Central memory CD8-positive, alpha-beta T cell (primary cell): ENCODE measurements at places on chromosomes 5 and 9.

DNA sequence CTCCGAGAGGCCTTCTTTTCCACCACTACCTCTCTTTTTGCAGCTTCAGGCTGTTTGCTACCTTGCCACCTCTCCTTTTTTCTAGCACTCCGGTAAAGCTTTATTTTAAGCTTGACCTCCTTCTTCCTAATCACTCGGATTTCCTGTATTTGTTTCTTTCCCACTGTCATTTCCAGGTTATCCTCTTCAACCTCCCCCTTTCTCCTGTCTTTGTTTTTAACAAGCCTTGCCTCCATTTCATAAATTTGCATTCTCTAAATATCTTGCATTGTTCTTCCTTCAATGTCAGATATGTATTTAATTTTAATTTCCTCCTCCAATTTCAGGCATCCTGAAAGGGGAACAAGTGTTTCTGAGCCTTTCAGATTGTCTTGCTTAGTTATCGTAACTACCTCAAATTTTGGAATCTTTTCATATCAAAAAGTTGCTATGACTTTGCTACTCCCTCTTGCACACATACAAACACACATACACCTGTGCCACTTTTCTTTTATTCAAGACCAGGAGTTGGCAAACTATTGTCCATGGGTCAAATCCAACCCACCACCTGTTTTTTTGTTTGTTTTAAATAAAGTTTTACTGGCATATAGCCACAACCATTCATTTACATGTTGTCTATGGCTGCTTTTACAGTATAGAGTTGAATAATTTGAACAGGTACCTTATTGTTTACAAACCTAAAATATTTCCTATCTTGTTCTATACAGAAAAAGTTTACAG, 22.7 kb downstream of the DPYSL3 start:
- H3K27me3 ChIP-seq: peaks cover 69% of the 10 kb centered on the region
- no peak overlapping the region for H3K27ac ChIP-seq
- no peaks in the 10 kb centered on the region for H3K4me1 ChIP-seq
- H3K36me3 ChIP-seq: no peaks in the 10 kb centered on the region
- no peak for DNase-seq

DNA sequence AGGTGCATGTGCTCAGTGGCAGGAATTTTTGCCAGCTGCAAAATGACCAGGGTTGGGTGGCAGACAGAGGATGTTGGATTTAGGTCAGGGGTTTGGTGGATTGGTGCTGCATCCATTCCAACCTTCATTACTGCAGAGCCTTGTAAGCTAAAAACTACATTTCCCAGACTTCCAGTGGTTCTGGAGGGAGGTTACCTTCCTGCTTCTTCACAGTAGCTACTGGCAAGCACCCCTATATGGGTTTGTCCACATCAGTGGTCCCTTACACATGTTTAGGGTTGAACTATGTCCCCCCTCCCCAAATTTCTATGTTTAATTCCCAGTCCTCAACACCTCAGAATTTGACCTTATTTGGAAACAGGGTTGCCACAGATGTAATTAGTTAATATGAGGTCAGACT, 20.7 kb upstream of the IL17B start:
- peaks cover 32% of the 10 kb centered on the region for H3K27me3 ChIP-seq
- no peaks in the 10 kb centered on the region for H3K36me3 ChIP-seq
- H3K27ac ChIP-seq: no peak overlapping the region
- H3K4me1 ChIP-seq: no peaks in the 10 kb centered on the region
- H3K4me3 ChIP-seq: no peak overlapping the region

DNA sequence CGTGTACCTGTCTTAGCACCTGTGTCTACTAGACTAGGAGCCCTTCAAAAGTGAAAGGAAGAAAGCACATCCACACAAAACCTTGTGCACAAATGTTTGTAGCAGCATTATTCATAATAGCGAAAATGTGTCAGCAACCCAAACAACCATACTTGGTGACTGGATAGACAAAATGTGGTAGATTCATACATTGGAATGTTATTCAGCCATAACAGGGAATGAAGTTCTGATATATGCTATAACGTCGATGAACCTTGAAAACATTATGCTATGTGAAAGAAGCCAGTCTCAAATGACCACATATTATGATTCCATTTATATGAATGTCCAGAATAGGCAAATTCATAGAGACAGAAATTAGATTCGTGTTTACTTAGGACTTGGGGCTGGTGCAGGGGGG, 57.8 kb upstream of the LARP1 start:
- H3K4me1 ChIP-seq: no peaks in the 10 kb centered on the region
- no peak for DNase-seq
- H3K27me3 ChIP-seq: peaks cover 39% of the 10 kb centered on the region
- no peak overlapping the region for H3K4me3 ChIP-seq

- H3K27me3 ChIP-seq: peaks cover 16% of the 10 kb centered on the region
- no peak overlapping the region for H3K4me3 ChIP-seq
- H3K36me3 ChIP-seq: no peaks in the 10 kb centered on the region
These were observed 94.0 kb downstream of the ACTL7B start for GRCh38 chr9:108761655-108762347.

DNA sequence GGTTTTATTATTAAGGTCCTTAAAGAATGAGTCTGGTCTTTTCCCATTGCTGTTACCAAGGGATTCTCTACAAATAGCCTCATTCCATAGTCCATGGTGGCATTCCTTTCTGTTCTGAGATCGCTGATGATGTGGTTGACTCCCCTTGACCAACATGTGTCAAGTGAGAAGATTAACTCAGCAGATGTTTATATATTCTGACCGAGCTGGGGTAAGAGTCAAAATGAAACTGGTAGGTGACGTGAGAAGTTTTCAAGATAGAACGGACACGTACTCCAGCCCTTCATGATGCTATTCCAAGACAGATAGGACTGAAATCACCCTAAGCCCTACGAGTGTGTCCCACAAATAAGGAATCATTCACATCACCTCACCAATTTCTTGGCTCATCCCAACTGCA, 155.5 kb upstream of the WWC1 start:
- no peak overlapping the region for H3K27ac ChIP-seq
- peaks cover 42% of the 10 kb centered on the region for H3K27me3 ChIP-seq
- H3K36me3 ChIP-seq: peaks cover under 1% of the 10 kb centered on the region
- no peak for DNase-seq
- peaks cover 6% of the 10 kb centered on the region for H3K4me1 ChIP-seq
- H3K4me3 ChIP-seq: no peak overlapping the region

DNA sequence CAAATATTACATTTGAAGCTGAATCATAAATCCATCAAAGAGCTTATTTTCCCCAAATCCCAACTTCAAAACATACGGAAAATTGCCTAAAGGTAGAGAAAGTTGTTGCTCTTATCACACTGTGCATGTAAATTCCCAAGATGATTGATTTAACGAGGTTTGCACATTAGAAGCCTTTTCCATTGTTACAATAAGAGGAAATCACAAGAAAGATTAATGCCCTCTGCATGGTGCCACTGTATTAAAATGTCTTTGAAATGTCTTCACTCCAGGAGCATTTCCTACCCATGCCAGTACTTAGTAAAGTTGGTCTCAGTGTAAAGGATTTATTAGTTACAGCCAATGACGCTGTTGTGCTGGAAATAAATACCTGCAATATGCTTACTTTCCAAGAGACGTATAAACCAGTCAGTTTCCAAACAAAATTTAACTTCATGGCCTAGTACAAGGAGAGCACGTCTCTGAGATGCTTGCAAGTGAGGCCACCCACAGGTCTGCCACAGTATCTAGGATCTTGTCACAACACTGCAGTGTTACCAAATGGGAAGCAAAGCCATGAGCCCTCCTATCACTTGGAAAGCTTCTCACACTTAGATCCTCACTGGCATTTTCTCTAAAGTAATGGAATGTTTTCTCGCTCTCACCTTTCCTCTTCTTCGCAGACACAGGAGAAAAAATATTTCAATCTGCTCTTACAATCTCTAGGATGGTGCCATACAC, 112.4 kb downstream of the CETN3 start:
- no peak overlapping the region for H3K27ac ChIP-seq
- no peak for DNase-seq
- H3K4me1 ChIP-seq: no peaks in the 10 kb centered on the region
- H3K27me3 ChIP-seq: peaks cover 12% of the 10 kb centered on the region

GRCh38 chr5:72709341-72709740, 107.1 kb upstream of the TNPO1 start:
- no peaks in the 10 kb centered on the region for H3K4me1 ChIP-seq
- no peak overlapping the region for H3K4me3 ChIP-seq
- peaks cover 73% of the 10 kb centered on the region for H3K27me3 ChIP-seq
- no peak for DNase-seq

GRCh38 chr5:151086905-151087360, 6.1 kb upstream of the TNIP1 start:
- DNase-seq: peak; percentile 49
- peak overlapping the region; percentile 75 for H3K4me3 ChIP-seq
- peak overlapping the region; percentile 68 for H3K27ac ChIP-seq
- peaks cover 17% of the 10 kb centered on the region for H3K36me3 ChIP-seq

GRCh38 chr9:98593354-98594253, 115.1 kb downstream of the GABBR2 start:
- H3K4me1 ChIP-seq: no peaks in the 10 kb centered on the region
- no peak overlapping the region for H3K4me3 ChIP-seq
- no peak overlapping the region for H3K27ac ChIP-seq
- no peak for DNase-seq

- no peak for DNase-seq
- peaks cover 24% of the 10 kb centered on the region for H3K4me1 ChIP-seq
- peak overlapping the region; percentile 84 for H3K4me3 ChIP-seq
- H3K36me3 ChIP-seq: peaks cover 8% of the 10 kb centered on the region
- H3K27ac ChIP-seq: peak overlapping the region; percentile 41
These were observed 902 bp downstream of the HABP4 start for GRCh38 chr9:96450613-96451528.

GRCh38 chr9:106677374-106677773, 185.6 kb upstream of the ZNF462 start:
- H3K36me3 ChIP-seq: no peaks in the 10 kb centered on the region
- DNase-seq: no peak

- H3K27me3 ChIP-seq: no peaks in the 10 kb centered on the region
- H3K27ac ChIP-seq: no peak overlapping the region
- peaks cover 5% of the 10 kb centered on the region for H3K36me3 ChIP-seq
- DNase-seq: no peak
- peaks cover 6% of the 10 kb centered on the region for H3K4me1 ChIP-seq
- H3K4me3 ChIP-seq: no peak overlapping the region
These were observed 5.6 kb downstream of the TLE1 start for GRCh38 chr9:81683704-81684103.

DNA sequence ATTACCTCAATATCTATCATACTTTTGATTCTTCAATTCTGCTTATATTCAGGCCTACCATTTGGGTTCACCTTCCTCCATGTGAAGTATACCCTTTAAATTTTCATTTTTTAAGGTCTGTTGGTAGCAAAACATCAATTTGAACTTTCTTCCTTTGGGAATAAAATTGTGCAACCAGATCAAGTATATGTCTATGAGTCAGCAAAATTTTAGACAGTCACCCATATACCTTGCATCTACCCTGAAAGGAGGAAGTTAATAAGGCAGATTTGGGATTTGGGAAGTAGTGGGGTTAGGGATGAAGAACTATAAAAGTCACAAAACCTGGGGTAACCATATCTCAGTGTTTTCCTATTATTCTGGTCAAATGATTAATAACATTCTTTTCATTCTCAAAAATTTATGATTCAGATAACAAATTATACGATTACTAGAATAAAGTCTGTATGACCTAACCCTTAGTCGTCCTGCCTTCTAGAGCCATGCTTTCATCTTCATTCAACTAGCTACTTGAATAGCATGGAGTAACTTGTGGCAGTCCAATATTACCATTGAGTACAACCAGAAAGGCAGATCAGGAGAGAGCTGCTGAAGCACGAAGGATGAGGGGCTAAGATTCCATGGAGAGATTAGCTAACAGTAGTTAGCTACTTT, 2.8 kb upstream of the IL33 start:
- H3K27me3 ChIP-seq: peaks cover 42% of the 10 kb centered on the region
- no peak overlapping the region for H3K27ac ChIP-seq
- H3K4me1 ChIP-seq: no peaks in the 10 kb centered on the region
- no peak for DNase-seq

GRCh38 chr5:175680463-175680862, 22.6 kb downstream of the HRH2 start:
- H3K27ac ChIP-seq: no peak overlapping the region
- no peak for DNase-seq
- H3K36me3 ChIP-seq: peaks cover 10% of the 10 kb centered on the region
- no peaks in the 10 kb centered on the region for H3K4me1 ChIP-seq
- peaks cover 9% of the 10 kb centered on the region for H3K27me3 ChIP-seq
- no peak overlapping the region for H3K4me3 ChIP-seq

- H3K36me3 ChIP-seq: no peaks in the 10 kb centered on the region
- H3K4me1 ChIP-seq: no peaks in the 10 kb centered on the region
- no peaks in the 10 kb centered on the region for H3K27me3 ChIP-seq
- H3K27ac ChIP-seq: no peak overlapping the region
- H3K4me3 ChIP-seq: peak overlapping the region; percentile 68
These were observed 1.3 kb downstream of the AGPAT2 start for GRCh38 chr9:136685790-136686533.

DNA sequence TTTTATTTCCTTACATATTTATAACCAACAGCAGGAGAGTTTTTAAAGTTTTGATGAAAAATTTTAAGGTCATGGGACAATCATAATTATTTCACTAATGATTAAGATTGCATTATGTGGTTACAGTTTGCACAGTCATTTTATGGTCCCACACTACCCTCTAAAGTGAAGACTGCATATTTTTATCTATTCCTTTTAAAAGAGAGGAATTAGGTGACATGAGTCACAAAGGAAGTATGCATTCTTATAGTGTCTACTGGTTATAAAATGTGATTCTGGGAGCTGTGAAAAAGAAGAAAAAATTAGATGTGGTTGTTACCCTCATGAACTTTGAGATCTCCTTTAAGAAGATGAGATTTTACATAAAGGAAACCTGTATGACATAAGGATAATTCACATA, 87.9 kb upstream of the GRIA1 start:
- no peaks in the 10 kb centered on the region for H3K4me1 ChIP-seq
- no peak overlapping the region for H3K4me3 ChIP-seq
- H3K27ac ChIP-seq: no peak overlapping the region

- DNase-seq: no peak
- H3K36me3 ChIP-seq: no peaks in the 10 kb centered on the region
- no peaks in the 10 kb centered on the region for H3K4me1 ChIP-seq
- no peak overlapping the region for H3K4me3 ChIP-seq
- H3K27me3 ChIP-seq: peaks cover 39% of the 10 kb centered on the region
- H3K27ac ChIP-seq: no peak overlapping the region
These were observed 233.3 kb downstream of the GAS1 start for GRCh38 chr9:86713970-86714369.

DNA sequence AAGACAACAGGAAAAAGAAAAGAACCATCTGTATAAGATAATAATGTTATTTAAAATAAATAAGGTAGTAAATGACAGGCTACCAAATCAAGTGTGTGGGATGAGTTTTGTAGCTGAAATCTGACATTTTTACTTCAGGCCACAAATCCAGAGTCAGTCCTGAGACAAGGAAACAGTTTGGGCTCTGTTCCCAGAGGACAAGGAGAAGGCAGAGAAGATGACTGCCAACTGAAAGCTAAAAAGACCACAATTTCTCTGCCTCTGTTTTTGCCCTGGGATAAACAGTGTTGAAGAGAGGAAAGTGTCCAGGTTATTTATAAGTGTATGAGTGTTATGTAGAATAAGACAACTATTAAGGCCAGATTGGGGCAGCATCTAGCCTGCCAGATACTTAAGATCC, 180.5 kb downstream of the NFIB start:
- H3K4me3 ChIP-seq: no peak overlapping the region
- H3K27ac ChIP-seq: no peak overlapping the region
- no peaks in the 10 kb centered on the region for H3K27me3 ChIP-seq

GRCh38 chr5:66859526-66859925, 263.3 kb downstream of the MAST4 start:
- H3K36me3 ChIP-seq: no peaks in the 10 kb centered on the region
- no peak overlapping the region for H3K27ac ChIP-seq
- peaks cover 36% of the 10 kb centered on the region for H3K27me3 ChIP-seq
- no peak for DNase-seq
